ENCODE measurements at places on chromosomes 4 and X. TPM values are rescaled to one million over a fixed set of nuclear protein-coding genes. Genes with fewer than 3 reads are reported as not detected.

GRCh38 chr4:180205276-180205675, 2037.9 kb upstream of the TENM3 start:
- DNase-seq = no peak

- no peak for DNase-seq
These were observed 257.1 kb downstream of the BANK1 start for GRCh38 chr4:102047616-102048015.

The DDX53 gene
- not detected for total RNA-seq

DNA sequence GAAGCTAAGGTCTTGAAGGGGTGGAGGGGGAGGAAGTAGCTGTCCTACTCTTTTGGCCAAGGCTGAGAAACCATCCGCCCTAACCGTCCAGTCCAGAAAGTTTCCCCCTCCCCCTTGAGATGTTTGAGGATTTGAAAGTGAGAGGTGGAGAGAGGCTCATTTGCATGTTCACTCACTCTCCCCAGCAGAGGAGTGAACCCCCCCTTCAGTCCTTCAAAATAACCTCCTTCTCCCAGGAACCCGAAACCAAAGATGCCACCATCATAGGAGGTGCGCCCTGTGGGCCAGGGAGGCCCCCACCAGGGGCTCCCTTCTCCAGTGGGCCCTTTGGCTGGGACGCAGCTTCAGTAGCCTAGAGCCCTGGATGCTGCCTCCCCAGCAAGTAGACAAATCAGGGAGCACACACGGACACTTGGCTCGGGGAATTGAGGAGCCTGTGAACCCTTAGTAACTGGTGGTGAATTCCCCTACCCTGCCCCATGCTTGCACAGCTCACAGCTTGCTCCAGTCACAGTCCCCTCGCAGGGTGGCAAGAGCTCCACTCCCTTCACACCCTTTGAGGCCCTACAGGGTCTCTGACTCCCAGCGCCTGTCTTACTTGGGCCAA, 25.6 kb downstream of the ELF4 start:
- DNase-seq = no peak

The ZXDB gene
- total RNA-seq = 10.7 TPM

All from kidney epithelial cell (primary cell).